ENCODE measurements at places on chromosomes 3 and 15.

GRCh38 chr15:67829647-67830504, 4.6 kb downstream of the SKOR1 start:
- DNase-seq: no peak

- no peak for DNase-seq
Observed at GRCh38 chr15:88219623-88220022, 36.9 kb downstream of the NTRK3 start.

- no peak for DNase-seq
Observed at GRCh38 chr3:119933207-119933606, 151.3 kb downstream of the NR1I2 start.

- no peak for DNase-seq
Observed at GRCh38 chr15:39215015-39215414, 365.9 kb upstream of the THBS1 start.

GRCh38 chr3:175988401-175988800, 1129.3 kb downstream of the NAALADL2 start:
- no peak for DNase-seq

- no peak for DNase-seq
Observed at GRCh38 chr3:53550005-53550620, 55.7 kb downstream of the CACNA1D start.

DNA sequence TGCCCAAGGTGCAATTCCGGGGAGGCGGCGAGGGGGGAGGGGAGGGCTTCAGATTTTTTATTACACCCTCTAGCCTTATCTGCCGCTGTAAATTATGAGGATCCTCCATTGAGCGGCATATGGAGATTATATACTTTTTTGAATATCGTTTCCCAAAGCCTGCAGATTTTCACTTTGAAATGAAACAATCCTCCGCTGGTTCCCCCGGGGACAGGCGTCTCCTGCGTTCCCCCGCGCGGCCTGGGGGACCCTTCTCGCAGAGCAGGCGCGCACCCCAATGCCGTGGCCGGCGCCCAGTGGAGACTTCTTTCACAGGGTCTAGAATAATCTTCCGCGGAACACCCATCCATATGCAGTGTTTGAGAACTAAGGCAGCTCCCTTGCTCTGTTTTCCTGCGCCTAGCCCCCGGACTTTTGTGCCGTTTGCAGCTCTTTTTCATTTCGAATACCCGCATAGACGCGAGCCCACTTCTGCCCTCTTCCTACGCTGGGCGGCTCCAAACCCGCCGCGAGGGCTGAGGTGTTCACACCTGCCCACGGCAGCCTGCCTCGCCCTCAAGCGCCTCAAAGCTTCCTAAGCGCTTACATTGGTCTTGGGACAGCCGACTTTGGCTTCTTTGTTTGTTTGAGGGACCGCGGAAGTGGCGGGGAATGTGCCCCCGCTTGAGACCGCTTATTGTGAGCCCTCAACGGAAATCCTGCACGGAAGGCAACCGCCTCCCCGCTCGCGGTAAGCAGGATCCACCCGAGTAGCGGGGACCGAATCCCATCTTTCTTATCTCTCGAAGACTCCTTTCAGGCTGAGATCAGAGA, 7.5 kb downstream of the SOX14 start:
- no peak for DNase-seq

GRCh38 chr3:136495213-136495612, 245.1 kb downstream of the PCCB start:
- DNase-seq: no peak

DNA sequence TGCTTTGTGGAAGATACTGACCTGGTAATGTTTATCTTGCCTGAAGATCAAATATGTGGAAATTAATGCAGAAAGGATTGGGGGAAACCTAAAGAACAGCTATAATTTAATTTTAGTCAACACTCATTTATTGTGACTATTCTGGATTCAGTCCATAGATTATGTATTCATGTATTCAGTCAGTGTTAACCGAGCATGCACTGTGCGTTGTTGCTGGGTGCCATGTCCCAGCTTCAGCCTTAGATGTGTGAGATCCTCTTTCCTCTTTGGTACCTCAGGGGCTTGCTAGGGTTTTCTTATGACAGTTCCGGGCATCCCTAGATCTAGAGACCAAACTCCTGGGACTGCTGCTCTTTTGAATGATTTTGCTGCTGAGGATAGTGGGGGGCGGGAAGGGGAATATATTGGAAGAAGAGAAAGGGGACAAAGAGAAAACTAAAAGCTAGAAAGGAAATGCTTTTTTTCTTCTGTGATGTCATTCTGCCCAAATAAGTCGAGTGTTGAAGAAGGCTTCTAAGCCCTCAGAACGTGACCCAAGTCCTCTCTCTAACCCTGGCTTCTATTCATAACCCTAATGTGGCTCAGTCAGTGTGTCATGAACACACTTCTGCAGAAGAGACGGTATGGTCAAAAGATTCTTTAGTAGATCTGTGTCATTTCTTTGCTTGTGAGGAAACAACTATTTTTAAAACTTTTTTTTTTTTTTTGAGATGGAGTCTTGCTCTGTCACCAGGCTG, 33.5 kb downstream of the STARD9 start:
- DNase-seq: no peak

DNA sequence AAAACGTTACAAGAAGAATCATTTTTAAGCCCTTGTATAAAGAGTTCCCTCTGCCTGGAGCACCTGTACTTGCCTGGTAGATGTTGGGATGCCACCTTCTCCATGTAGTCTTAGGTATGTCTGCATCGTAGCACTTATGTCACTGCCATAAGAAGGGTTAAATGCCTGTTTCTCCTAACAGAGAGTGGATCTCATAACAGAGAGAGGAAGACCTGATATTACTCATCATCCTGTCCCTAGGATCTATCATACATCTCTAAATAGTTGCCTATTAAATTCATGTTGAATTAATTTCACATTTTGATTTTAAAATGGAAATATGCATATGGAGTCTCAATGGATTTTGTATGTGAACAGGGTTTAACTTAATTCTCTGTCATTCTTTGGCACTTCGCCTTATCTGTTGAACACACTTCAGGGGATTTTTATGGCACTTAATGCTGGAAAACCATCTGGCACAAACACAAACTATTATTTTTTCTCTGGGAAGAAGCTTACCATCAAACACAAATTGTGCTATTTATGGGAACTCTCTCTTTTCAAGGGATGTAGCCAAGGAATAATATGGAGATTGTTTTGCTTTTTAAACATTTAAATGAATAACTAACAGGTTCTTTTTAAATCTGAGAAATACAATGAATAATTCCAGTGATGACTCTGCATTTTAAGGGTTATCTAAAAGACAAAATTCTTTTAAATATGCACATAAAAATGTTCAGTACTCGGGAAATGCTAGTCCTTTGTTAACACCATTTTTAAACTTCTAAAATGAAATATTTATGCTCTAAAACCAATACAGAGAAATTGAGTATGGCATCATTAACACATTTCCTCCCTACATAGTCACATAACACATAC, 230.7 kb downstream of the ZNF385D start:
- DNase-seq: no peak

GRCh38 chr15:65533057-65533756, 2.9 kb downstream of the HACD3 start:
- no peak for DNase-seq

DNA sequence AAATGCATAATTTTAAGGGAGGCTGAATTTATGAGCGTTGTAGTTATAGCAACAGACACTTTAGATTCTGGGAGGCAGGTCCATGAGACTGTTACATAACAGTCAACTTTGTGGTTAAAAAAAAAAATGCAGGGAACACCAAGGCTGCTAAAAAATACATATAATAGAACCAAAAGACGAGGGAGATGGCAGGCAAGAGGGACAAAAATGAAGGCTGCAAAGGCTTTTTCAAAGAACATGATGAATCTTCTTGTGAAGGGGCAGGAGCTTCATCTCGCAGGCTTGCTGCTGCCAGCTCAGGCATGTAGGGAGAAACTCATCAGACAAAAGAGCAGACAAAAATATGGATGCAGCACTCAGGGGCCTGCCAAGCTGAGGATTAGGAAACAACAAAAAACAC, 243.9 kb downstream of the SHQ1 start:
- no peak for DNase-seq

DNA sequence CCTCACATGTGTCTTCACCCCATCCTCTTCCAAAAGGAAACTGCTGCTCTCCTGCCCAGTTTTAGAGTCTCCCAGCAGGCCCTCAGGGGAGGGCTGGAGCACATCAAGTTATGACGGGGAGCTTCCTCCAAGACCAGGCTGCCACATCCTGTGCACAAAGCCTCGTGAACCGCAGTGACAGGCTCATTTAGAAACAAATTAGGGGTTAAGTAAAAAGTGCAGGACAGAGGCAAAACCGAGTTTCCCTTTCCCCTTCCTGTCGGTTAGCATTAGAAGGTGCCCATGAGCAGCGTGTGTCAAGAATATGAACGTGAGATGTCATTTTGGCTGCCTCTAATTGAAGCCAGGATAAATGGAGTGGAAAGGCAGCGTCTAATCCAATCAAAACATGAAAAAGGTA, 199.7 kb downstream of the ARRDC4 start:
- no peak for DNase-seq
